Fibroblast of mammary gland (primary cell): ENCODE measurements at places on chromosomes 11 and 22.

- DNase-seq = no peak
Observed at GRCh38 chr11:12785901-12786300, 111.7 kb downstream of the TEAD1 start.

DNA sequence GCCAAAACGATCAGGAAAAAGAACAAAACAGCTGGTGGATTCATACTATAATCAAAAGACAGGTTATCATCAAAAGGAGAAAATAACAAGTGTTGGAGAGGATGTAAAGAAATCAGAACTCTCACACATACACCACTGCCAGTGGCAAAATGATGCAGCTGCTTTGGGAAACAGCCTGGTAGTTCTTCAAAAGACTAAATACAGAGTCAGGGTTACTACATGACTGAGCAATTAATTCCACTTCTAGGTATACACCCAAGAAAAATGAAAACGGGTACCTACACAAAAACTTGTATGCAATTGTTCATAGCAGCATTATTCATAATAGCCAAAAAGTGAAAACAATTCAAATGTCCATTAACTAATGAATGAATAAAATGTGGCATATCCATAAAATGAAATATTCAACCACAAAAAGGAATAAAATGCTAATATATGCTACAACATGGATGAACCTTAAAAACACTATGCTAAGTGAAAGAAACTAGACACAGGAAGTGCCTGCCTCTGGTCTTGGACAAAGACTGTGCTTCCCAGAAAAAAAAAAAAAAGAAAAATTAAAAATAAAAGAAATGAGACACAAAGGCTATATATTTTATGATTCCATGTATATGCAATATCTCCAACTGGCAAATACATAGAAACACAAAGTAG lies 8.3 kb downstream of the UEVLD start:
- DNase-seq = no peak

DNA sequence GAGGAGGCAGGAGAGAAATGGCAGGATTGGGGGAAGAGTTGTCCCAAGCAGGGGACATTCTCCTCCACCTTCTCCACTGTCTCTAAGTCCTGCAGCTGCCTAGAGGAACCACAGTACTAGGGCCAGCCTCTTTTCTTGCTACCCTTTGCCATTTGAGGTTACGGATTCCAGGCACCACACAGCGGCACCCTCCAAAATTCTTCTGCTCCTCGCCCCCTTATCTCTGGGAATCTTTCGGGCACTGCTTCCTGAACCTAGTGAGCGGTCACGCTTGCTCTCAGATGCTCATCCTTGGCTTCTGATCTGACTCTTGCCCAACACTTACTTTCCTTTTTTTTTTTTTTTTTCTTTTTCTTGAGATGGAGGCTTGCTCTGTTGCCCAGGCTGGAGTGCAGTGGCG lies 26.6 kb upstream of the XBP1 start:
- no peak for DNase-seq

GRCh38 chr11:65826984-65827735 lies 6.6 kb upstream of the SNX32 start:
- DNase-seq = no peak

GRCh38 chr22:34620161-34620560 lies 445.8 kb upstream of the ISX start:
- DNase-seq = no peak

GRCh38 chr11:75426720-75427086 lies 6.3 kb downstream of the KLHL35 start:
- no peak for DNase-seq

DNA sequence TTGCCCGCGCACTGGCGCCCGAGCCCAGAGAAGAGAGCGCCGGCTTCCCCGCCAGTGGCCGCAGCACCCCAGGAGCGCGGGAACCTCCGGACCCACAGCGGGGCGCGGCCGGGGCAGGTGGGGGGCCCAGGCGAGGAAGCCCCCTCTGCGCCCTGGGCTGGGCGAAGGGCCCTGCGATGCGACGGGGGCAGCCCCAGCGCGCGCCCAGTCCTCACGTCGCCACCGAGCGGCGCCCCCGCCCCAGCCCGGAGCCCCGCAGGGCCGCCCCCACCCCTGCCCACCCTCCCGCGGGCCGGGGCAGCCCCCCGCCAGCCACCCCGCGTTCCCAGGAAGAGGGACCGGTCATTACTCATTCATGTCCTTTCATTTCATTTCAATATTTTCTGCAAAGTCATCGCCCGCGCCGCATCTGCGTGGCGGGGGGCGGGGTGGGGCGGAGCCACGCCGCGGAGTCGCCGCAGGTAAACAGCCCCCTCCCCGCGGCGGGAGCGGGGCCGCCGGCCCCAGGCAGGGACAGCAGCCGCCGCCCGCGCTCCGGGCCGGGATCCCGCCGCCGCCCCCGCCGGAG lies 673 bp upstream of the PANX2 start:
- DNase-seq = no peak

DNA sequence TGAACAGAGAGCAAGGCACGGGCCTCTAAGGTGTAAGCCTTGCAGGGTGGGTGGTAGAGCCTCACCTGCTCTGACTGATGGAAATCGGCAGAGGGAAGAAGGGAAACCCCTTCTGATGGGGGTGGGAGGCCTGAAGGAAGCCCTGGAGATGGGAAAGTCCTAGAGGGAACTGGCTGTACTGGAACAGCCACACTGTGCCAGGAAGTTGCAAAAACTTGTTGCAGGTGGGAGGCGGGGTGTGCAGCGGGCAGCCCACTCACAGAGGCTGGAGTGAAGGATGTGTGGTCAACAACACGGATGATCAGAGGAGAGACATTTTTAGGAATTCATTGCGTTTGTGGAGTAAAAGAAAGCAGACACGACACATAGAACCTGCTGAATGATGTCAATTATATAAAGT lies 91.3 kb downstream of the ZC3H12C start:
- DNase-seq = peak; percentile 95

DNA sequence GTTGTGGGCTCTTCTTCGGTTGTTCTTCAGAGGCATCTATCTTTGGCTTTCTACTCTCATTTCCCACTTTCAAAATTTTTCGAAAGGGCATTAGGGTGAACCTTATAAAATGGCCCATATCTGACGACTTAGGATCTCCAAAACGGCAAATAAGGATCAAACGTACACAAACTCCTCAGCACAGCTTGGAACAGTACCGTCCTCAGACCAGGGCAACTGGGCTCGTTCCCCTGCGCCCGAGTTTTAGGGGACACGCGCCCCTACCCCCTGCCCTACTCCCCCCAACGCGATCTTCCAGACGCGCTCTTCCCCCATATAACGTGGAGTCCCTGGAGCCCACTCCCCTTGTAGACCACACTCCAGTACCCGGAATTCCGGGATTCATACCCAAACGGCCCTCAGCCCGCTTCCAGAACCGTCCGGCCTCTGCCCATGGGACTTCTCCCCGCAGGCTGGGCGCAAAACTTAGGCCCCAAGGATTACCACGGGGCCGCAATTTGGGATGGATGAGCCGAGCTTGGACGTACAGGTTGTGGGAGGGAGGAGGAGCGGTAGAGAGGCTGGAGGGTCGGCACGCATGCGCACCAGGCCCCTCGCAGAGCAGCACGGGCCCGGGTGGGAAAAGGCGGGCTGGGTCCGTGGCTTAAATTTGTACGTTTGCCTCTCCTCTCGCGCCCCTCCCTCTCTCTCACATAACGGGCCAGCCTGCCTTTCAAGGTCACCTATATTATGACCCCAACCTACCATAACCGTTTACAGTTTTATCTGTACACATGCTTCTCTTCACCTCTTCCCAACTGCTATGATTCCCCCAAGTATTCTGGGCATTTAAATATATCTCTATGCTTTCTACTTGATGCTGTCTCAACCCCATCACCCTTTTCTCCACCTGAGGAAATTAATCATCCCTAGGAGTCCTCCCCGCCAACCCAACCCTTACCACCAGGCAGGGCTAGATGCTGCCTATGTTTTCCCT lies 3.4 kb downstream of the CCDC89 start:
- DNase-seq = peak; percentile 52

- no peak for DNase-seq
Observed at GRCh38 chr22:45684169-45684568, 12.5 kb downstream of the ATXN10 start.

GRCh38 chr11:69576069-69576782 lies 64.7 kb upstream of the CCND1 start:
- no peak for DNase-seq

- DNase-seq = no peak
Observed at GRCh38 chr11:1091332-1092083, 16.8 kb downstream of the MUC2 start.

- no peak for DNase-seq
Observed at GRCh38 chr22:29313576-29314466, 1.7 kb downstream of the RASL10A start.

DNA sequence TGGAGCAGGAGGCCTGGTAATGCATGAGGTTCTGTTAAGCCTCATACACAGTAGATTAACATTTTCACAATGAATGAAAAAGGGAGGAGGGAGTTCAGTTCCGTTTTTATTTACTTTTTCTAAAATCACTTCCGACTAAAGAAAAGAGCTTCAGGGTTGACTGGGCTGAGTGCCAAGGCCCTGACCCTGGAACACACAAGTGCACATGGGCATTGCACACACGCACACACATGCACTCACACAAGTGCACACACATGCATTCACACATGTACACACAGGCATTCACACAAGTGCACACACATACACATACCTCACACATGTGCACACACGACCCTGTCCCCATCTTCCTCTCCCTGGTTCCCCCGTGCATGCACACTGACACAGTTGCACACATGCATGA lies 303.3 kb downstream of the BRD1 start:
- no peak for DNase-seq

DNA sequence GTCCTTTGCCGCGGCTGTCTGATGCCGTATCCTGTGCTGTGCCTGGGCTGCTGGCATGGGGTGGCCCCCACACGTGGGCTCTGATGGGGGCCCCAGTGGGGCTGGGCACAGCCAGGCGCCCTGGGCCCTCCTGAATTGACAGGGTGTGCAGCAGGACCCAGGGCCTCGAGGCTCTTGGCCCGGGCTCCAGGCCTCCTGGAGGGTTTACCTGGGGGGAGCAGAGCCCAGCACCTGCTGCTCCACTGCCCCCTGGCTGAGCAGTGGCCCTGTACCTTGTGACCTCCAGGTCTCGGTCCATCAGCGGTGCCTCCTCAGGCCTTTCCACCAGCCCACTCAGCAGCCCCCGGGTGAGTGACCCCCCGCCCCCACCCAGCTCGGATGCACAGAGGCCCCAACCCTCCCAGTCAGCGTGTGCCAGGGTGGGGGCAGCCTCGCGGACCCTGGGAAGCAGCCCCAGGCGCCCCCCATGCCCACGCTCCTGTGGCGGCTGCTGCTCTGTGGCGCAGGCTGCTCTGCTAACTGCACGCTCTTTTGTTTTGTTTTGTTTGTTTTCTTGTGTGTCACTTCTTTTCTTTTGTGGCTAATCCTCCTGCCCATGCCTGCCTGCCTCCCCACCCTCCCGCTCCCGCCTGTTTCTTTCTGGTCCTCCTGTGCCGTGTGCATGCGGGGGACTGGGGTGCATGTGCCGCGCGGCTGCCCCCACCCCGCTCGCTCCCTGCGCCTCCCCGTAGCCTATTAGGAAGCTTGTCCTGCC lies 36.9 kb downstream of the MOB2 start:
- DNase-seq = no peak

GRCh38 chr11:42827845-42828244 lies 484.0 kb upstream of the API5 start:
- no peak for DNase-seq

DNA sequence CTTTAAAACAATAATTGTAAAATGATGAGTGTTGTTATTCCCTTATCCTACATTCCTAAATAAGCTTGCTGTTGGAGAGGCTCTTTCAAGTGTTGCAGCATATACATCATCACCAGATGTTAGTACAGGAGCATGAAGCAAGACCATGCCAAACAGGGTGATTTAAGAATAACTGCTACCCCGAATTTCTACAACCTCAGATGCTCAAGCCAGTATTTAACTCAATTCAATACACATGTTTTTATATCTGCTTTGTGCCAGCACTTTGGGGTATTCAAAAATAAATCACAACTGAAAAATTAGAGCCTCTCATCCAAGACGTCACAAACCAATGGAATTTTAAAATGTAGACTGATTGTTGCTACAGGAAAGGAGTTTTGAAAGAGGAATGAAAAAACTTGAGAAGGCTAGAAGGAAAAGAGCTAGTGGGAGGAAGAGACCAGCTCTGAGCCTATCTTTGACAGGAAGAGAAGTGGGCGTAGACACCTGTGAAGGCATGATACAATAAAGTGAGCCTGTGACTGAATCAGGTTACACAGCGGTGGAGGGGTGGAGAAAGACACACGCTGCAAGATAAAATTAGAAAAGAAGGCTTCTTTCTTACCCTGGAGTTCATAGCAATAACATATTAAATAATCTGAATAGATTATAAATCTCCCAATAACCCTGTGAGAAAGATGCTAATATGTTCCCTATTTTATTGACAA lies 95.8 kb downstream of the DLG2 start:
- peak; percentile 0 for DNase-seq

- DNase-seq = peak; percentile 32
Observed at GRCh38 chr11:58395581-58395980, 11.1 kb downstream of the OR5B3 start.

DNA sequence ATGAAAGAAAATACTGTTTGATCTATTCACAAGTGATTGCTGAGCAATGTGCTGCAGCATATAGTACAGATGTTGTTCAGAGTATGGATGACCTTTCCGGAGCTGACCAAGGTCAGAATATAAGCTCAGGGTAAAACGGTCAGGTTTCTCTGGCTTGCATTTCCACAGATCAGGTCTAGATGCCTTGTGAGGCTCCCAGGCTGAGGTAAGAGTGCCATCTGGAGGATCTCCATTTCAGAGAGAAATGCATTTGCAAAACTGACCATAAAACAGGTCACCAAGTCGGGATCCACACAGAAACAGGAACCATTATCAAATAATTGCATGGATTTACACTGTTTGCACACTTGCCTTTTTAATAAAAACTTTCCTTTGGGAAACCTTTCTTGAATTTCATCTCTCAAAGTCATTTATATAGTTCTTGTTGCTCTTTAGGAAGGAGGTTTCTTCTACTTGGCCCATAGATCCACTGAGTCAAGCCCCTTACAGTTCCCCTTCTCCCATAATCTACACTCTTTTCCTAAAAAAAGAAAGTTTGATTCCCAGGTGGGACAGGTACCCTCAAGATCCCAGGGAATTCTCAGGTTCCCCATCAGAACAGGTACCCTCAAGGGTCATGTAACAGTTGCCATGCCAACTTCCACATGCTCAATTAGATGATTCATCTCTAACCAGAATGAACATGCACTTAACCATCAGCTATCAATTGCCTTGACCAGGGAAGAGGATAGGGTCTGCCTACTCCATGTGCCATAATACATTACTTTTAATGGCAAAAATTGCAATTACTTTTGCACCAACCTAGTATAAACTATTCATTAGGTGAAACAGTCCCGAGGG lies 25.0 kb upstream of the TMPRSS5 start:
- DNase-seq = peak; percentile 66

- DNase-seq = peak; percentile 85
Observed at GRCh38 chr22:40383905-40384304, 13.5 kb downstream of the SGSM3 start.

DNA sequence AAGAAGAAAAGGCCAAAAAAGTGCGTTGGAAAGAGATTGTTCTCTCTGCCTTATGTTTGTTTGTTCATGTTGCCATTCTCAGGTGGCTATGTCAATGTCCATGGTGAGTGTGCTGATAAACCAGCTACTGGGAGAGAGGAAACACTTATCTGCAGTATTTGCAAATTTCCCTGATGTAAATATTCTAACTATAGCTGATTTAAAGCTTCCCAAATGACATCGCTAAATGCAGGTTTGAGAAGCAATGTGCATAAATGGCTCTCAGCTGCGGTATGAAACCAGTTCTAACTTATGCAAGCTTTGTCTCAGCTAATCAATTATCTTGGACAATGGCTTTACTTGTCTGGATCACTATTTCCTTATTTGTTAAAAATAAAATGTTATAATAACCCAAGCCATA lies 312.5 kb upstream of the ANO3 start:
- DNase-seq = no peak

- no peak for DNase-seq
Observed at GRCh38 chr11:69734367-69734766, 30.5 kb upstream of the FGF19 start.
